ENCODE measurements at places on chromosomes 4 and X. TPM values are rescaled to one million over a fixed set of nuclear protein-coding genes. Genes with fewer than 3 reads are reported as not detected.

DNA sequence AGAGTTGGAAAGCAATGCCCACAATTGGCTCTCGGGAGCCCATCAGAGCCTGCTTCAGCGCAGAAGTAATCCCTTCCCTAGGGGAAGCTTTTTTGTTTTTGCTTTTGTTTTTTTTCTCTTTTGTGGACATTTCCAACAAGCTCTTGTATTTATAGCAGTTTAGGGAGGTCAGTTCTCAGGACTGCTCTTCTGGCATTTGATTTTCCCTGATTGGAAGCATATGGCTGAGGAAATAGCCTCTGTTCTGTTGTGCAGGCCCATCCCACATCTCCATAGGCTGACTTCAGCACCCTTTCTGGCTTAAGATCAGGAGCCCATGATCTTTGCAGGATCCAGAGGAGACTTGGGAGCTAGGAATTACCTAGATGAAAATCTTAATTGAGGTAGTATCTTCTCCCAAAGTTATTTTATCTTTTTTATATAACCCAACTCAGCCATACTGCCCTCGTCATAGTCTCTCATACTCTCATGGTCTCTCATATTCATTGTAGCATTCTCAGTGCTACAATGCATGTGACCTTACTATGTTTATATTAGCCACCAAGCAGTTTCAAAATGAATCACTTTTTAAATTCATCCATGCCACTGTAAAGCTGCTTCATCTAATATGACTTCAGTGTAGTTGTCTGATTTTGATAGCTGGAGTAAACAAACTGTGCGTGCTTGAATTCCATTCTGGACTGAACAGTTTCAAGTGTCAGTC, 16.7 kb downstream of the PAGE4 start:
- no peak for DNase-seq
- H3K36me3 ChIP-seq = no peaks in the 10 kb centered on the region
- H3K4me3 ChIP-seq = no peak overlapping the region
- no peak overlapping the region for H3K27ac ChIP-seq
- H3K4me1 ChIP-seq = peaks cover 2% of the 10 kb centered on the region
- peaks cover 2% of the 10 kb centered on the region for H3K27me3 ChIP-seq

DNA sequence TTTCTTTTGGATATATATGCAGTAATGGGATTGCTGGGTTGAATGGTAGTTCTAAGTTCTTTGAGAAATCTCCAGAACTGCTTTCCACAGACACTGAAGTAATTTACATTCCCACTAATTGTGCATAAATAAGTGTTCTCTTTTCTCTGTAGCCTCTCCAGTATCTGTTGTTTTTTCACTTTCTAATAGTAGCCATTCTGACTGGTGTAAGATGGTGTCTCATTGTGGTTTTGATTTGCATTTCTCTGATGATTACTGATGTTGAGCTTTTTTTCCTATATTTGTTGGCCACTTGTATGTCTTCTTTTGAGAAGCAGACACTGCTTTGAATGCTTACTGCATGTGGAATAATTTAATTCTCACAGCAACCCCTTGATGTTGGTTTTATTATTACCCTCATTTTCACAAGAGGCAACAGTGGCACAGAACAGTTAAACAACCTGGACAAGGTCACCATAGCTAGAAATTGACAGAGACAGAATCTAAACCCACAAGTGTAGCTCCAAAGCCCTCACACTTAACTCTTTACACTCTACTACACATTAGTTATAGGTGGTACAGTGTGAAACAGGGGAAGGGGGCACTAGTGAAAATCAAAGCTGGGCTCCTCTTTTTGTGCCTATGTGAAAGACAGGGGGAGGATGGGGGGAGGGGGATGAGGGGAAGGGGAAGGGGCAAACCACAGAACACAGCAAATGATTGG, 96.1 kb downstream of the REELD1 start:
- H3K4me1 ChIP-seq = no peaks in the 10 kb centered on the region
- no peak for DNase-seq
- no peak overlapping the region for H3K27ac ChIP-seq

Gene UNC5C
- total RNA-seq = 0.07 TPM

Gene RADX
- 9.3 TPM for total RNA-seq

Gene TMEM192
- total RNA-seq = 8.8 TPM

- H3K27ac ChIP-seq = no peak overlapping the region
- H3K4me1 ChIP-seq = no peaks in the 10 kb centered on the region
- H3K36me3 ChIP-seq = no peaks in the 10 kb centered on the region
- DNase-seq = peak; percentile 18
Measured at GRCh38 chr4:143241892-143242291, 57.2 kb downstream of the USP38 start.

DNA sequence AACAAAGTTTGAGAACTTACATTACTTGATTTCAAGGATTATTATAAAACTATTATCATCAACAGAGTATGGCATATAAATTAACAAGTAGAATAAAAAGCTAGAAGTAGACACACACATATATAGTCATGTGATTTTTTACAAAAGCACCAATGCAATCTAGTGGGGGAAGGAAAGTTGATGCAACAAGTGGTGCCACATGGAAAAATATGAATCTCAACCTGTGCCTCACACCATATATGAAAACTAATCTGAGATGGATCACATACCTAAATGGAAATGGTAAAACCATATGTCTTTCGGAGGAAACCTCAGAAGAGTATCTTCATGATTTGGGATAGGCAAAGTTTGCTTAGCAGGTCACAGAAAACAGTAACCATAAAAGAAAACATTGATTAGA, 34.9 kb upstream of the USP9X start:
- H3K27me3 ChIP-seq = no peaks in the 10 kb centered on the region
- H3K27ac ChIP-seq = no peak overlapping the region
- H3K36me3 ChIP-seq = no peaks in the 10 kb centered on the region
- peaks cover 4% of the 10 kb centered on the region for H3K4me1 ChIP-seq

Gene DSPP
- not detected for total RNA-seq

Gene F8A3
- 29.2 TPM for total RNA-seq

Gene GYPA
- not detected for total RNA-seq

DNA sequence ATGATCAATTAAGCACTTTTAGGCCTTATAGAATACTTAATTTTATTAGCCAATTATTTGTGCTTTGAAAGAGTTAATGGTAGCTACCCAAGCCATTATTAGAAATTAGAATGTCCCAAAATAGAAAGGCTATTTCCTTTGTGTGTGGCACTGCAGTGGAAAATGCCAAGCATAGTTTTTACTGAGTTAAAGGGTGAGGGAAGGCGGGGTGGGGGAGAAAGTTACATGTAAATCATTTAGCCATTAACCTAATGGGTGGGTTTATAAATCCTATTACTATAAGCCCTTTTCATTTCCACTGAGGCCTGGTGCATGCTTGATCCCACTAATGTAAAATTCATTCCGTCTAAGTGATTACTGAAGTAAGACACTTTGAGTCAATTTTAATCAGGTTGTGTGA, 105.8 kb downstream of the POLA1 start:
- no peak overlapping the region for H3K27ac ChIP-seq
- no peaks in the 10 kb centered on the region for H3K4me1 ChIP-seq
- no peaks in the 10 kb centered on the region for H3K27me3 ChIP-seq
- no peak overlapping the region for H3K4me3 ChIP-seq
- no peak for DNase-seq

Gene FAM236A
- not detected for total RNA-seq

DNA sequence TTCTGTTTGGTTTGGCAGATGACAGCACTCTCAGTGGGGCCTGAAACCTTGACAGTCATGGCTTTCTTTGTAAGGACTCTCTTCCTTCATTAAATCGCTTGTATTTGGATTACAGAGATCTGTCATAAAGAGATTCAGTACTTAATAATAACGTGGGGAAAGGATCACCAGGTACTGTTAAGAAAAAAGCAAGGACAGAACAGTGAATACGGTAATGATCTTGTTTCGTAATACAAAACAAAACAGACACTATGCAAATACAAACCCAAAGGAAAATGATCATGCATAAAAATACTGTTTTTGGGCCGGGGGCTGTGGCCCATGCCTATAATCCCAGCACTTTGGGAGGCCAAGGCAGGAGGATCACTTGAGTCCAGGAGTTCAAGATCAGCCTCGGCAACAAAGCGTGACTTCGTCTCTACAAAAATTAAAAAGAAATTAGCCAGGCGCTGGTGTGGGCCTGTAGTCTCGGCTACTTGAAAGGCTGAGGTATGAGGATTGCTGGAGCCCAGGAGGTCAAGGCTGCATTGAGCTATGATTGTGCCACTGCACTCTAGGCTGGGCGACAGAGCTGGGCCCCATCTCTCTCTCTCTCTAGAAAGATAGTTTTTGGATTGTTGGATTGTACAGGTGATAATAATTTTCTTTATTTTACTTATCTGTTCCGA, 64.6 kb downstream of the TRAPPC11 start:
- H3K36me3 ChIP-seq = no peaks in the 10 kb centered on the region
- DNase-seq = no peak
- peak overlapping the region; percentile 56 for H3K4me3 ChIP-seq
- H3K4me1 ChIP-seq = peaks cover 12% of the 10 kb centered on the region
- peak overlapping the region; percentile 10 for H3K27ac ChIP-seq

Gene TMPRSS11B
- not detected for total RNA-seq

DNA sequence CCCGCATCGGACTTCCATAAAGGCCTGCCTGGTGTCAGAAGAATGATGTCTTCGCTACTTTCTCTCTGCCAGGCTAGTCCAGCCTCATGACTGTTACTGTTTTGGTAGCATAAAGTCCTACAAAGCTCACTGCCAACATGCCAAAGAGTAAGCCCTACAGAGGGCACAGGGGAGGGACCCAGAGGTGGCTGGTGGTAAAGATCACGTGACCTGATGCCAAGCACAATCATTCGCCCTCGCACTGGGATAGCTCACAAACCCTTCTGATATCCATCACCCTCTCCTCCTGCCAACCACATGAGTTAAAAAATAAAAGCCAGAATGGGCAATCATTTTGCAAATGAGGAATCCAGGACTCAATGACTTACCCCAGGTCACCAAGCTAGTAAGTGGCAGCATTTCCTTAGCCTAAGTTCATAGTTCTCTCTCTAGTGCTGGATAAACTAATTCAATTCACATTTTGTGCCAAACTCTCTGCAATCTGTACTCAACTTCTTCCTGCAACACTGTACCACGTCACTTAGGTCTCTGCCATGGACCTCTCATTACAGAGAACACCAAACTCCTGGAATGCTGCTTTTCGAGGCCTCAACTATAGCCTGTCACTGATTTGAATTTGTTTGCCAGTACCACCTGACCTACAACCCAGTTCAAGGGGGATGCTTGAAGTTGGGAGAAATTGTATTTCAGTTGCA, 178.1 kb downstream of the SH3KBP1 start:
- H3K4me3 ChIP-seq = no peak overlapping the region
- H3K36me3 ChIP-seq = peaks cover 14% of the 10 kb centered on the region
- peak overlapping the region; percentile 13 for H3K27ac ChIP-seq

GRCh38 chrX:119682019-119682989, 10.7 kb downstream of the SEPTIN6 start:
- H3K36me3 ChIP-seq = peaks cover 29% of the 10 kb centered on the region
- H3K27me3 ChIP-seq = no peaks in the 10 kb centered on the region
- peak; percentile 49 for DNase-seq
- H3K27ac ChIP-seq = peak overlapping the region; percentile 96
- H3K4me1 ChIP-seq = peaks cover 55% of the 10 kb centered on the region
- peak overlapping the region; percentile 72 for H3K4me3 ChIP-seq

DNA sequence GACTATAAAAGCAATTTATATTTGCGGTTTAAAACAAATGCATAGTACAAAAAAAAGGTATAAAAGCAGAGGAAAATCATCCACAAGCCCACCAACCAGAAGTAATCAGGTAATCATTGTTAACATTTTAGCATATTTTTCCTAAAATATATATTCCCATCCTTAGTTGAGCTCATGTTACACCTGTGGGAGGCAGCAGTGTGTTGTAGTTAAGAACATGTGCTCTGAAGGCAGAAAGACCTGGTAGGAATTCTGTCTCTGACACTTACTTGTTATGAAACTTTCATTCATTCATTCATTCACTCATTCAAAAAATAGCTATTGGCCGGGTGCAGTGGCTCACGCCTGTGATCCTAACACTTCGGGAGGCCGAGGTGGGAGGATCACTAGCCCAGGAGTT, 15.4 kb upstream of the CDKL5 start:
- H3K27ac ChIP-seq = no peak overlapping the region
- no peaks in the 10 kb centered on the region for H3K4me1 ChIP-seq
- no peaks in the 10 kb centered on the region for H3K36me3 ChIP-seq
- no peaks in the 10 kb centered on the region for H3K27me3 ChIP-seq

GRCh38 chr4:169114341-169114974, 104.4 kb upstream of the CBR4 start:
- H3K4me1 ChIP-seq = peaks cover 7% of the 10 kb centered on the region
- H3K36me3 ChIP-seq = no peaks in the 10 kb centered on the region
- no peak overlapping the region for H3K4me3 ChIP-seq
- H3K27ac ChIP-seq = no peak overlapping the region
- DNase-seq = no peak

Gene PCDH11X
- total RNA-seq = not detected

DNA sequence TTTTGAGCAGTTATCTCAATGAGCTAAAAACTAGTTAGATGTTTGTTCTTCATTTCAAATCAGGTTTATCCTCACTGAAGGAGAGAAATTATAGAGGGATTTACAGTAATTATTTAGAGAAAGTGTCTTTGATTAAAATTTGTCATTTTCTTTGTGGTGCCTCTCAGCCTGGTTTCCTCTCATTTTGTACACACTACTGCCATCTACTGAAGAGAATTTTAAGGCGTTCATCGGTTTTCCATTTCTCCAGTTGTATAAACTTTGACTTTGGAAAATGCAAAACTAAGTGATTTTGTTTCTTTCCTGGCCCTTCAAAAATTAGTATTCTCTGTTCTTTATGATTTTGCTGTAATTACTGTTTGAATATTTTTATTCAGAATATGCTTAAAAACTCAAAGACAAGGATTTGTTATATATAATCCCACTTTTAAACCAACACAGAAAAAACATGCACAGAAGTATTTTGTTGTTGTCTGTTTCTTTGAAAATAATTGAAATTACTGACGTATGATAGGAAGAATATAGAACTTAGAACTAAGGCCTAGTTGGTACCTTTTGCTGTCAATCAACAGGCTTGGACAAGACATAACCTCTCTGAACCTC, 34.4 kb upstream of the ANXA3 start:
- H3K4me3 ChIP-seq = no peak overlapping the region
- no peaks in the 10 kb centered on the region for H3K4me1 ChIP-seq
- no peaks in the 10 kb centered on the region for H3K36me3 ChIP-seq
- H3K27me3 ChIP-seq = peaks cover 2% of the 10 kb centered on the region

DNA sequence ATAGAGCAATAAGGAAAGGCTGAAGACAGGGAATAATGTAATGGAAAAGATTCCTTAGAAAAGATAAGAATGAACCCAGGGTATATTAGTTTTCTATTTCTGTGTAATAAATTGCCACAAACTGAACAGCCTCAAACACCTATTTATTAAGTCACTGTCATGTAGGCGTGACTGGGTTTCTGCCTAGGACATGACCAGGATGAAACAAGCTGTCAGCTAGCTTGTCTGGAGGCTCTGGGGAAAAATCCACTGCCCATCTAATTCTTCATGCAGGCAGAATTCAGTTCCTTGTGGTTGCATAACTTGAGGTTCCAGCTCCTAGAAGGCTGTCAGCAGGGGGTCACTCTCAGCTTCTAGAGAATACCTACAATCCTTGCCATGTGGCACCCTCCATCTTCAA, 277.7 kb downstream of the TMA16 start:
- H3K36me3 ChIP-seq = no peaks in the 10 kb centered on the region
- no peak for DNase-seq
- H3K27me3 ChIP-seq = no peaks in the 10 kb centered on the region
- no peak overlapping the region for H3K27ac ChIP-seq

- H3K4me1 ChIP-seq = no peaks in the 10 kb centered on the region
- DNase-seq = no peak
- no peak overlapping the region for H3K27ac ChIP-seq
- H3K27me3 ChIP-seq = no peaks in the 10 kb centered on the region
- H3K4me3 ChIP-seq = no peak overlapping the region
Measured at GRCh38 chrX:140149761-140150160, 184.4 kb upstream of the CXorf66 start.

Data from activated CD4-positive, alpha-beta T cell treated with anti-CD3 and anti-CD28 coated beads for 36 hours (primary cell).